Bronchus fibroblast of lung (primary cell): ENCODE measurements at places on chromosomes 7 and 10. TPM values are rescaled to one million over a fixed set of nuclear protein-coding genes. Genes with fewer than 3 reads are reported as not detected.

Gene HOXA13
- total RNA-seq, result not detected in 2 replicates

Gene FGFR2
- 0.34 TPM in 1 of 2 replicates, not detected in the other for total RNA-seq

Gene PTN
- 26.6 and 34.3 TPM in 2 replicates for total RNA-seq

Gene GBX1
- not detected in 2 replicates for total RNA-seq

Gene ABCB1
- total RNA-seq, result not detected in 2 replicates

Gene VWA2
- total RNA-seq, result not detected in 2 replicates

Gene SLC16A9
- 1.3 and 2.0 TPM in 2 replicates for total RNA-seq

Gene PGAM1
- total RNA-seq, result 519 and 549 TPM in 2 replicates

Gene MBL2
- total RNA-seq, result not detected in 2 replicates

Gene OPN1SW
- not detected in 2 replicates for total RNA-seq

Gene VWDE
- 0.15 and 0.17 TPM in 2 replicates for total RNA-seq

Gene GHITM
- 165 and 175 TPM in 2 replicates for total RNA-seq
